ENCODE measurements at places on chromosomes 2 and 18.
A peak's percentile ranks its signal among the peaks of the same experiment; 100 is the strongest.

- DNase-seq: no peak
These were observed 17.5 kb upstream of the TBC1D8 start for GRCh38 chr2:101168706-101169105.

GRCh38 chr2:10412380-10412779 lies 35.7 kb downstream of the ODC1 start:
- no peak for DNase-seq

DNA sequence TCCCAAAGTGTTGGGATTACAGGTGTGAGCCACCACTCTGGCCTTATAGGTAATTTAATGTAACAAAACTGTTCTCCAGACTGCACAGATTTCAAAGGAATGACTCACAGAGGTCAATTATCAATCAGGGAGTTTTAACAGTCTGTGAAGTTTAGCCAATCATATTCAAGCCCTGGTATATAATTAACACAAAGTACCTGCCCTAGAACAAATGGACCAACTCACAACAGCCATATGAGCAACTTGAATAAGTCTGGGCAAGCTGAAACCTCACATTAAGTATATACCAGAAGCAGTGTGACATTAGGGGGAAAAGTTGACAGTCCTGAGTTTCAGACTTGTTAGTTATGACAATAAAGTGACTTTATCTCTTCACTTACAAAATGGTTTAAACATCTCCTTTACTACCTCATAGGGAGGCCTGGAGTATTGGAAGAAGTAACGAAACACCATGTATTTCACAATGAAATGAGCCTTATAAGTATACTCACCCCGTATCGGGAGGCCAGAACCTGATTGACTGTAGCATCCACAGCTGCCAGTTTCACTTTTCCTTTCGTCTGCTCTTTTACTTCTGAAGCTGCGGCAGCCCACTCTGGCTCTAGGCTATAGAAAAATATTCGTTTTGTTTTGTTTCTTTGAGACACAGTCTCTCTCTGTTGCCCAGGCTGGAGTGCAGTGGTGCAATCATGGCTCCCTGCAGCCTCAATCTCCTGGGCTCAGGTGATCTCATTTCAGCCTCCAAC lies 22.2 kb downstream of the PDIA6 start:
- DNase-seq: no peak

- no peak for DNase-seq
These were observed 66.7 kb upstream of the TTN start for GRCh38 chr2:178873912-178874311.

DNA sequence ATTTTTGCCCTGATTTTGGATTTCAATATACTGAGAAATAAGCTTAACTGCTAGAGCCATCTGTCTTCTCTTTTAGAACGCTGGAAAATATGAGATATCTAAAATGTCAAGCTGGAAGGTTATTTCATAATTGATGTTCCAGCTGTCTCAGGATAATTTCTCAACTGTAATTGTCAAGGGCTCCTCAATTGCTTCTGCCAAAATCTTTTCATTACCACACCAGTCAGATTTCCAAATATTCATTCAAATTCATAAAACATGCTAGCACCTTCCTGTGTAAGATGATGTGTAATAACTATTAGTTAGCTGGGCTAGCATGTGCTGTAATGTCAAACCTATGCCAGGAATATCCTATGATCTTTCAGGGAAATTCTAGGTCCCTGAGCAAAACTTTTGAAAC lies 88.1 kb downstream of the TNFRSF11A start:
- no peak for DNase-seq

GRCh38 chr2:127608061-127609030 lies 37.6 kb upstream of the GPR17 start:
- DNase-seq: peak; percentile 28

DNA sequence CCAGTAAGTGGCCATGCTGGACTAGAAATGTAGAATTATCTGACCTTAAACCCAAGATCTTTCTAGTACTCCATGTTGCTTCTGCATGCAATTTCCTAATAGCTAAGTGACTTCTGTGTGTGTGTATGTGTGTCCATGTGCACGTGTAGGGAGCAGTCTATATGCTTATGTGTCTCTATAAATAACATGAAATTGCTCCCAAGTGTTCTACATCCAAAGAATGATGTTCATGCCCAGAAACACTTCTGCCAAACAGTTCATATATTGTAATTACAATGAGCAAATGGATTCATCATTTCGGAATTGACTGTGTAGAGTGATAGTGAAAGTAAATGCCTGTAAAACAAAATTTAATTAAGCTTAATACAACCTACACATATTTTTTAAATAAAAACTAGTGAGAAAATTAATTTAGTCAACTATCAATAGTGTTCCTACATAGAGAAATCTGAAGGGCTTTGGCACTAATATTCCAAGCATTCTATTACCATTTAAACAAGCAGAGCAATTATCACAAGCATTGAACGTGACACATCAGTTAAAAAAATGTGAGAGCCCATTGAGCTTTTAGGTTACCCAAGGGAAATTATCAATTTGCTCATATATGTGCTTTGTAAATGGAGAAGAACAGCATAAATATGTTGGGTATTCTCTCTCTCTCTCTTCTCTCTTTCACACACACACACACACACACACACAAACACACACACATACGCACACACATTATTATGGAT lies 1067.4 kb downstream of the CNTNAP5 start:
- no peak for DNase-seq

DNA sequence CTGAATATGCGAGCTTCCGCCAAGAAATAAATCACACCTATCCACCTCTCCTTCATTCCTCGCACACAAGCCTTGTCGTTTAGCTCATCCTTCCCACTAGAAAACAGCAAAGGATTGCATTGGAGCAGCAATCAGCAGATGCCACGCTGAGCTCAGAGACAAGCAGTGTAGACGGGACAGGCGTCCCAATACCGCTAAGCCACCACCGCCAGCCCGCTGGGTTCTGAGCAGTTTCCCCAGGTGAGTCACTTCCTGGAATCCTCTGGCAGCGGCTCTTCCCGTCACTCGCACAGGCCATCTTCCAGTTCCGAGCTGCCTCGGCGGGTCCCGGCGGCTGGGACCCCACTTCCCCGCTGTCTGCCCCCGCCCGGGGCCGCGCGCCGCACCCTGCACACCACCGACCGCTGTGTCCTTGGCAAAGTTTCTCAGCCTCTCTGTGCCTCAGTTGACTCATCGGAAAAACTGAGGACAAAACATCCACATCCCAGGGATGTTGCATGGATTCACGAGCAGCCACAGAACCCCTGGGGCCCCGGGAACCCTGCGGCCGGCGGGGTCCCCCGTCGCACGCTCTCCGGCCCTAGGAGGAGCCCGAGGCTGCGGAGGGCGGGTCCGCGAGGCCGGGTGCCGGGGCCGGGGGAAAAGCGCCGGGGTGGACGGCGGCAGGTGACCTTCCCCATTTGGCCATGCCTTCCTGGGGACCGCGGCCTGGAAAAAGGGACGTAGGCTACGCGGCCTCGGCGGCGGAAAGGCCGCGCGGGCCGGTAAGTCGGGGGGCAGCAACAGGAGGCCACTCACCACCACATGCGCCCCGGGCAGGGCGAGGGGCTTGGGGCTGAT lies 573 bp downstream of the KDSR start:
- DNase-seq: peak; percentile 83

GRCh38 chr2:120498576-120499394 lies 152.8 kb downstream of the INHBB start:
- no peak for DNase-seq

DNA sequence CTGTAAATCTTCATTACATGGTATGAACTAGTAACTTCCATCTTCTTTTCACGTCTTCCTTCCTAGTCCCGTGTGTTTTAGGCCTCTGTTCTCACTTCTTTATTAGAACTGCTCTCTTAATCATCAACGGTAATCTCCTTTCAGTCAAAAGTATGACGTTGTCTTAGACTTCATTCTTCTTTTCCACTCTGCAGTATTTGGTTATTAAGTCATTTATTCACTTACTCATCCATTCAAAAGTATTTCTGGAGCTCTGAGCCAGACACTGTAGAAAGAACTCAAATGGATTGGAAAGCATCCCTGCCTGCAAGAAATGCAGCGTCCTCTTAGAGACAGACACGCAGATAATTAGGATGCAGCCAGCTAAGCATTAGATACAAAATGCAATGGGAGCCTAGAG lies 494.6 kb upstream of the NRP2 start:
- no peak for DNase-seq

GRCh38 chr2:18319987-18320386 lies 240.5 kb downstream of the RDH14 start:
- DNase-seq: no peak

- no peak for DNase-seq
These were observed 279.7 kb upstream of the TRIB2 start for GRCh38 chr2:12436935-12437561.

DNA sequence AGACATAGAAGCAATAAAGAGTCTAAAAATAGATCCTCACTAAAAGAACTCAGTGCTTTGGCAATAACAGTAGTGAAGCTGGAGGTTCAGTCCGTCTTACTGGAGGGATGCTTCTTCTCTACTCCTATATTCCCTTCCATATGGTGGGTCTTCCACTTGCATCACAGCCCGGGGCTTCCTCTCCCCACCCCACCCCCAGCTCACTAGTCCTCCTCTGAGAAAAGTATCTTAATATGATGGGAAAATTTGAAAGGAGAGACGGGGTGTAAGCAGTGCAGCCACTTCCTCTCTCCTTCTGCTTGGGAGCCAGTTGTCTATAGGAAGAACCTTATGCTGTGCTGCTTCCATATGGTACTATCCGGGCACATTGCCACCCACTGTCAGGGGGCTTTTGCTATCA lies 57.2 kb upstream of the SPOPL start:
- DNase-seq: no peak

GRCh38 chr2:187302586-187302985 lies 145.5 kb downstream of the CALCRL start:
- no peak for DNase-seq

- no peak for DNase-seq
These were observed 983.0 kb upstream of the SLC39A10 start for GRCh38 chr2:194674043-194674442.

DNA sequence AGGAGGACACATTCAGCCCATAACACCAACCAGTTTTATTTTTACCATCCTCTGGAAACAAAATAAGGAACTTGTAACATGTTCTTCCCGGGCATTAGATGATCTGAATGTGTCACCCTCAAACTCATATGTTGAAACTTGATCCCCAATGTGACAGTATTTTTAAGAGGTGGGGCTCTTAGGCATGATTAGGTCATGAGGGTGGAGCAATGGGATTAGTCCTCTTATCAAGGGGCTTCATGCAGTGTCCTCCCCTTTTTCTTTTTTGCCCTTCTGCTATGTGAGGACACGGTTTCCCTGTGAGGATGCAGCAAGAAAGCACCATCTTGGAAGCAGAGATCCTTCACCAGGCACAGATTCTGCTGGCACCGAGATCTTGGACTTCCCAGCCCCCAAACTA lies 401.5 kb upstream of the TRIB2 start:
- DNase-seq: no peak

DNA sequence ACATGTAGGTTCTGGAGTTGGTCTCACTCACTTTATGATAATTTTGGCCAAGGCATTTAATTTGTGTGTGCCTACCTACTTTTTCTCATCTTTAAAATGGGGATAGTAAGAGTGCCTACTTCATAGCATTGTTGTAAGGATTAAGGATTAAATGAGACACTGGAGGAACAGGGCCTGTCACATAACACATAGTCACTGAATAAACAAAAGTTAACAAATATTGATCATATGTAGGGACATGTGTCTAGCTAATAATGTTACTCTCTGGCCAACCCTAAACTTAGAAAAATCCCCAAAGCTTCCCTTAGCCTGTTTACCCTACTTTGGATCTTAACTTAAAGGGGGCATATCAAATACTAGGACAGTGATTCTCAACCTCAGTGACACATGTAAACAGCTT lies 169.9 kb downstream of the MYO1B start:
- DNase-seq: no peak

DNA sequence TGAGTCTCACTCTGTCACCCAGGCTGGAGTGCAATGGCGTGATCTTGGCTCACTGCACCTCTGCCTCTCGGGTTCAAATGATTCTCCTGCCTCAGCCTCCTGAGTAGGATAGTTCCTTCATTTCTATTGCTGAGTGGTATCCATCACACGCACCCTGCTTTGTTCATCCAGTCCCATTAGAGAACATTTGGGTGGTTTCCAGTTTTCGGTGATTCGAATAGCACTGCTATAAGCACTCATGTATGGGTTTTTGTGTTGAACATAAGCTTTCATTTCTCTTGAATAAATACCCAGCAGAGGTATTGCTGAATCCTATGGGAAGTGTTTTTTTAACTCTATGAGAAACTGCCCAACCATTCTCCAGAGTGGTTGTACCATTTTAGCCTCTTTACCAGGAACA lies 147.3 kb downstream of the DDX1 start:
- DNase-seq: no peak

DNA sequence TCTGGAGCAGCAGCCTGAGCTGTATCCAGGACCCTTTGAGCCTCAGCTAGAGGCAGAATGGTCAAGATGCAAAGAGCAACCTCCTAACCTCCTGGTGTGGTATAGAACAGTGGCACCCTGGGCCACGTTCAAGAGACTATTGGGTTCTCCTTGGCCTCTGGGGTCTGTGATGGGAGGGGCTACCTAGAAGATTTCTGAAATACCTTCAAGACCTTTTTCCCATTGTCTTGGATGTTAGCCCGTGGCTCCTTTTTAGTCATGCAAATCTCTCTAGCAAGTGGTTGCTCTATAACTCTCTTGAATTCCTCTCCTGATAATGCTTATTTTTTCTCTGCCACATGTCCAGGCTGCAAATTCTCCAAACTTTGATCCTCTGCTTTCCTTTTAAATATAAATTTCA lies 106.3 kb upstream of the SULT1C3 start:
- DNase-seq: no peak

DNA sequence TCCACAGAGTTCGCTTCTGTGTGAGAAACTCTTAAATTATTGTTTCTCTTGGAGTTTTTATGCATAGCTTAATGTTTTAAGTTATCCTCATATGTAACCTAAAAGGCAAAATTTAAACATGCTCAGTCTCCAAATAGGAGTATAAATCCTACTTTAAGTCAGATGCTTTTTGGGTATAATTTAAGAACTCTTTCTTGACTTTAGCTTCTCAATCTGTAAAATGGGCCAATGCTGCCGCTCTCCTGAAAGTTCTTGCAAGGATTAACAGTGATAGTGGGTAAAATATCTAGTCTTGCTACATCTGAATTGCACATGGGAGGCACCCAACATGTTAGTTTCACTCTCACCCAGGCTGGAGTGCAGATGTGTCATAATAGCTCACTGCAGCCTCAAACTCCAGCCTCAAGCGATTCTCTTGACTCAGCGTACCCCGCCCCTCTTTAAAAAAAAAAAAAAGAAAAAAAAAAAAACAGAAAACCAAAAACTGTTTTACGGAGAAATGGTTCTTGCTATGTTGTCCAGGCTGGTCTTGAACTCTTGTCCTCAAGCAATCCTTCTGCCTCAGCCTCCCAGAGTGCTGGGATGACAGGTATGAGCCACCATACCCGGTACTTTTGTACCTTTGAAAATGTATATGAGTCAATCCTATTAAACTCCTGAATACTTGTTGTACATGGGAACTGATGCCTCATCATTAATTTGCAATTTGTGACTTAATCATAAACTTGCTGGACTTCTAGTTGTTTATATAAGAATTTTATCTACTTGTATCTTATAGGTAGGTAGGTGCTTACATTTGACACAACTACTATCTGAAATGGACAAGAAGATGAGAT lies 1.8 kb downstream of the FBXO48 start:
- DNase-seq: no peak

- peak; percentile 68 for DNase-seq
These were observed 21.9 kb upstream of the RNF149 start for GRCh38 chr2:101330253-101330933.
